ENCODE measurements at places on chromosomes 12 and 14.

- DNase-seq: no peak
These were observed 861 bp upstream of the MDGA2 start for GRCh38 chr14:47676315-47676617.

DNA sequence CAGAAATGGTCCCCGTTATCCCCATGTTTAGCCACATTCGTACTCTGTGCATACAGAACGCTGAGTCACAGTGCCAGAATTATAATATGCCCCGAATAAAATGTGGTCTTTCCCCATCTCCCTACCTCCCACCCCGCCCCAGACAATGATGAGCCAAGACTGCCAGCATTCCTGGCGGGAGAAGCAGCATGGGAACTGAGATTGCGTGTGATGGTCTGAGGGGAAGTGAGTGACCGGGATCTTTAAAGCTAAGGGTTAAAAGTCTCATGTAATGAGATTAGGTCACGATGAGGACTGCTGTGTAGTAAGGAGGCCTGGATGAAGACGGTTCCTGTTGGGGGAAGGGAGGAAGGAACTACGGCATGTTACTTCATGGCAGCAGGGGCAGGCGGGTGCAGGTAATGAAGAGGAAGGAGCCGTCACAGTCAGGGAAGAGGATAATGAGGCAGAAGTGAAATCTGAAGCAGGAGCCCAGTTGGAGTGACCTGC is 243.3 kb upstream of the FKBP4 start:
- DNase-seq: no peak

GRCh38 chr12:3896801-3897351 is 23.7 kb upstream of the PARP11 start:
- no peak for DNase-seq

DNA sequence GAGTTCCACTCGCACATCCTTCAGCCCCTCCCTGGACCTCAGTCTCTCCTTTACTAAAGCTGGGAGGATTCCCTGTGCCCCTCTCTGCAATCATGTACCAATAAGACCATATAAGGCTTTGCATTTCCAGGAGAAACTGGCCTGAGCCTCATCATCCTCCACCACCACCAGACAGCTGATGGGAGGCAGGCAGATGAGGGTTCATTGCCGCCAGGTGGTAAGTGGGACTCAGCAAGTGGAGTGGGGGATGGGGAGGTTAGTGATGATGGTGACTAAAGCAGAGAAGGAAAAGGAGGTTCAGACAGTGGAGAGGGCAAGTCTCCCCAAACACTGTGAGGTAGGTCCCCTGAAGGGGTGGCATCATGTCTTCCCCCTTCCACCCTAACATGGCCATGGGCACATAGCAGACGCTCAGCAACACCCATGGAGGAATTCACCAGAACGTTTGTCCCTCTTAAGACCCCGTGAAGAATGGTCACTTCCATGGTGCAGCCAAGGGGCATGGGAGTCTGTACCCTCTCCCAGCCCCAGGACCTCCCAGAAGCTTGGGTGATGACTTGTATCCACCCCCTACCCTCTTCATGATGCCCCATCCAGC is 4.5 kb upstream of the TNFRSF1A start:
- no peak for DNase-seq

Data from stimulated activated CD4-positive, alpha-beta T cell treated with anti-CD3 and anti-CD28 coated beads, Interleukin-15, amount 100 ng/mL, for 1 hour (primary cell).